ENCODE measurements at places on chromosomes 5 and 9. TPM values are rescaled to one million over a fixed set of nuclear protein-coding genes. Genes with fewer than 3 reads are reported as not detected.

ZNF782 gene
- 1.4 TPM for total RNA-seq

BAAT gene
- 0.57 TPM for total RNA-seq

TIFAB gene
- total RNA-seq, result not detected

KLF4 gene
- 20.0 TPM for total RNA-seq

SELENOP gene
- 0.61 TPM for total RNA-seq

DNAJB5 gene
- 6.2 TPM for total RNA-seq

CDH9 gene
- total RNA-seq, result not detected

Measured in A549 treated with ZK216348 at 1 μM for 4 hours (cell line).